Suppressor macrophage treated with lipopolysaccharide for 1 hour (primary cell): ENCODE measurements at places on chromosomes 2 and 18.
A peak's percentile ranks its signal among the peaks of the same experiment; 100 is the strongest.

DNA sequence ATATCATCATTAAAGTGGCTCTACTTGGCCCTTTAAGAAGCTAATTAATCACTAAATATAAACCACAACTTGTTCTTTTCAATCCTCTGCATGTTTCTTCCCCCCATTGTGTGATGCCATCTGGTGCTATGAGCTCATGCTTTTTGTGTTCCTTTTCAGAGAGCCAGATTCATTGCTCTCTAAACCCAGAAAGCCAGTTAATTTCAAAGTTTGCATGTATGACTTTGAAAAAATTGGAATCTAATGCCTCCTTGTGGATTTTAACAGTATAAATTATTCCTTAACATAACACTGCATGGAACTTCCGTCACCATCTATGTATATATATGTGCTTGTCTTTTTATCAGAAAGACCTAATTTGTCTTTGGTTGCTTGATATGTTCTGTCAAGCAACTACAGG lies 31.1 kb downstream of the TMEM178A start:
- peak; percentile 53 for DNase-seq

GRCh38 chr2:32715391-32715841 lies 87.6 kb downstream of the TTC27 start:
- DNase-seq = no peak

- no peak for DNase-seq
These were observed 86.8 kb upstream of the NEDD4L start for GRCh38 chr18:57957210-57957609.

DNA sequence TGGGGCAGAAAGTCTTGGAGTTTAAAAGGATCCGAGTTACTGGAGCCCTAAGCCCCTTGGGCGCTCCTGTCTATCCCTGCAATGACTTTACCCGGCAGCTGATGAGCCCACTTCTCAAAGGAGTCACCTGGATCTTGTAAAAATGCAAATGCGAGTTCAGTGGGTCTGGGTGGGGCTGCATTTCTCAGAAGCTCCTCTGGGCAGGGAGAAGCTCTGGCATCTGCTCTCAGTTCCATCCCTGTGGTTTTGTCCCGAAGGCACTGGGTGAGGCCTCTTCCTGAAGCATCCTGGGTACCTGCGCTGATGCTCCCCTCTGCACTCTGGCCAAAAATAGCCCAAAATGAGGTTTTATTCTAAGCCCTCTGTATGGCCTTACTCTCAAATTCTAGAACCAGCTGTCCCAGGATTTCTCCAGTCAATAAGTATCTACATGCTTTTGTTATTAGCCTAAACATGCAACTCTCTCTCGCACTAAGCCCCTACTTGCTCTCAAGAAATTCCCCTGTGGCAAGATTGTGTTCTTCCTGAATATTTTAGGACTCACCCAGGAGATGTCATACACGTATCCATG lies 167.8 kb upstream of the APCDD1 start:
- no peak for DNase-seq

- DNase-seq = no peak
These were observed 188.9 kb upstream of the RASGRP3 start for GRCh38 chr2:33287507-33288005.

- DNase-seq = no peak
These were observed 39.9 kb downstream of the SMAD4 start for GRCh38 chr18:51069885-51070284.

- no peak for DNase-seq
These were observed 90.5 kb upstream of the ITGA4 start for GRCh38 chr2:181366675-181367175.

DNA sequence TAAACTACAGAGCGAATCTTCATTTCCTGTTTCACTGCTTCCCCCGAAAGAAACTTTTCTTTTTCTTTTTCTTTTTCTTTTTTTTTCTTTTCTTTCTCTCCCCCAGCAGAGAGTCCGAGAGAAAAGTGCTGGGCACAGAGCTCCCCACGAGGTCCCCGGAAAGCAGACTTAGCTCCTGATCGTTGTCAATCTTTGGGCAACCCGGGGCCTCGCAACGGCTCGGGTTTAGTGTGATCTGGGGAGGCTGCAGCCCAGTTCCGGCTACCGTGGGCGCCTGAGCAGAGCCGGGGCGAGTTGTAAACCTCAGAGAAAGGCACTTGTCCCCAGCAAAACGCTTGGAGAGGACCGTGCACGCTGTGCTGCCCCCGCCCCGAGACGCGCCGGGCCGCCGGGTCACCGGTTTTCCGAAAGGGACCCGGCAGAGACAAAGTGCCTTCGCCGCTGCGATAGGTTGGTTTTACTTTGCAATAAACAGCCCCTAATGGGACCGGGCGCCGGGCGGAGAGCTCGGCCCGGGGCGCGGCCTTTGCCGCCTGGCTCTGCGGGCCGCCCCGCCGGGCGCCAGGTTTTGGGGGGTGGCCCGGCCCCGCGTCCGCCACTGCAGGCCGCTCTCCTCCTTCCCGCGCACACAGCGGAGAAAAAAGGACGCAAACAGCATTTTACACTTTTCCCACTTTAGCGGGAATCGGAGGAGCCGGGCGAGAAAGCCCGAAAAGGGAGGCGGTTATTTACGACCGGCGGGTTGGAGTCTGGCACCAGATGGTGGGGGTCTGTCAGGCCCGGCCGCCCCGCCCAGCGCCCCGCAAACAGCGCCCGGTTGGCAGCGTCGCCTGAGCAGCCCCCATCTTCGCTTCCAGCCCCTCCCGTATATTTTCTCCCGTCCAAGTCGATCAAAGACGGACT lies 136.0 kb downstream of the INSIG2 start:
- DNase-seq = peak; percentile 54

- peak; percentile 75 for DNase-seq
These were observed 87.1 kb downstream of the ITGB1BP1 start for GRCh38 chr2:9336241-9336575.

DNA sequence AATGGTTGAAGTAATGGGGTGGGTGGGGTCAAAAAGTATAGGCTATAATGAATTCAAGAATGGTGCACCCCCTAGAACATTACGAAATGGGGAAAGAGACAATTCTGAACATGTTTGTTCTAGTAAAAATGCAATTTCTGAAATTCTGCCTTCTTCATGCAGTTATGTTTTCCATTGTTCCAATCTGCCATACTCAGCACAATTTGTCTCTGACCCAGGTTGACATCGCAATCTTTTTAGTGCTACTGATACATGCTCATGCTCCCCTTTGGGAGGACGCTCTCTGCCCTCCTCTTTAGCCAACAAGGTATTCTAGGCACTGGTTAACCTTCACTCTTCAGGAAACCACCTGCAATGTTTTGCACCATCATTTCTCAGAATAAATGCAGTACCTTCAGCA lies 1303.9 kb upstream of the PIK3C3 start:
- DNase-seq = no peak

DNA sequence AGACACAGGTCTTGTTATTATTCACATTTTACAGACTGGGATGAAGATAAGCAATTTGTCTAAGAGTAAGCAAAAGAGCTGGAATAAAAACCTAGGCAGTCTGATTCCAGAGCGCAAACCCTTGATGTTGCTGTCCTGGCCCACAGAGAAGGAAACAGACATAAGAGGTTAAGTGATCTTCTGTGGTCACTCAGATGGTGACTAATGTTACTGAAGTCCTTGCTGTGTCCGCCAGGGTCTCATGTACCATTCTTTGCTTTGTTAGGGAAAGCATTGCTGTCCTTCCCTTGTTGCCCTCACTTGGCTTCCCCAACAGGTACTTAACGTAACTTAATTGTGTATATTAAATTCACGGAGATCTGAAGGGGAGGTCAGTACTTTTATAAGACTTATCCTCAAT lies 14.9 kb upstream of the FAP start:
- DNase-seq = peak; percentile 55

GRCh38 chr2:25228848-25229278 lies 60.5 kb upstream of the POMC start:
- DNase-seq = peak; percentile 86

GRCh38 chr2:644871-645270 lies 32.3 kb downstream of the TMEM18 start:
- DNase-seq = no peak

GRCh38 chr18:22551536-22552151 lies 133.9 kb upstream of the CTAGE1 start:
- DNase-seq = no peak

DNA sequence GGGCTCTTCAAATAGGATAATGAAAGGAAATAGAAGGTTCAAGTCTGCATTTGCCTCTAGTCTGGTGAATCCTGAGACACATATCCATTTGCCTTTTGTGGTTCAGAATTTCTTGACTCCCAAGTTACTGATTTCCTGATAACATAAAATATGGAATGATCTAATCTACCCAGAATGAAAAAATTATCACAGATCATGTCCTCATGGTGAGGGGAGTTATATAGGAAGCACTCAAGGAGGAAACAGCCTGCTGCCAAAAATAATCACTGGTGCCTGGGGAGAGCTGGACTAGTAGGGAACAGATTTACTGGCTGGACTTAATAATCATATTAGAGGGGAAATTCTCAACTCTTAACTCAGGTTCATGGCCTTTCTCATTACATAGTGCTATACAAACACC lies 95.5 kb upstream of the STK17B start:
- DNase-seq = no peak

GRCh38 chr18:59628995-59629394 lies 68.2 kb downstream of the CCBE1 start:
- no peak for DNase-seq

DNA sequence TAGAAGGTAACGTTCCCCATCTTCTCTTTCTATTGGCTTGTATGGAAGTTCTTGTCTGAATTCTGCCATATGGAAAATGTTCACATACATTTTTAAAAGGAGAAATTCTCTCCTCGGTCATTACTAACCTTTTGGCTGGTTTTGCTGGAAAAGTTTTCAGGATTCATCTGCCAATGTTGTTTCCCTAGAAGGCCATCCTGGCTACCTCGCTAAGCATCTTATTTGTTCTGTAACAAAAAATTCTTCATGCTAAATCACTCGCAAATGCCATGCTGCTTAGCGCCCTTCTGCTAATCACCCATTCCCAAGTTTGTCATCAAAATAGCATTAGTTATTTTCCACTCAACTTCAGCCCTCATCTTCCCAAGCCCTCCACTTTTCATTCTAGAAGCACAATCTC lies 262.0 kb downstream of the SLC8A1 start:
- no peak for DNase-seq

DNA sequence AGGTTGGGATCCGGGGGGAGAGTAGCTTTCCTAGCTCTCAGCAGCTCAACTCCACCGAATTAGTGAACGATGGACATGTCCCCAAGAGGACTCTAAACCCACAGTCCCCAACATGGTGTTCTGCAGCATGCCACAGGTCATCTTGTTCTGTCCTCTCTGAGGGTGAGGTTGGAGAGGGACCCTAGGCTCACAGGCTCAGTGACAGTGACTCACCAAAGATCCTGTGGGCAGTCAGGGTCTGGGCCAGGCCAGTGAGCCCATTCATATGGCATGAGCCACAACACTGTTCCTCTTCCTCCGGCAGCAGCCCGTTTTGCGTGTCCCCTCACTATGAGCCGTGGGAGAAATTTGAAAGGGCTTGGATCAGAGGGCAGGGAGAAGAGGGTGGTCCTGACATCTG lies 2.8 kb upstream of the SLC20A1 start:
- DNase-seq = peak; percentile 75

DNA sequence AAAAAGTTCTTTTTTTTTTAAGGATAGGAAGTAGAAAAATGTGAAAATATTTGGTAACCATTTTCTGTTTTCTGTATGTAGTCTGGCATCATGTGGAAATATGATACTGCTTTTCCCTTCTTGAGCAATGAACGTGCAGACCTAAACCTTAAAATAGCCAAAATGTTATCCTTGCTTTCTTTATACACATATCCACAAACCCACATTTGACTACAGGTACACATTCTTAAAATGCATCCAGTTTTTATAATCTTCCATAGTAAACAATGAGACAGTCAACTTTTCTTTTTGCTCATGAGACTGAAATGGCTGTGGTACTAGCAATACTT lies 90.9 kb downstream of the OSBPL6 start:
- no peak for DNase-seq

DNA sequence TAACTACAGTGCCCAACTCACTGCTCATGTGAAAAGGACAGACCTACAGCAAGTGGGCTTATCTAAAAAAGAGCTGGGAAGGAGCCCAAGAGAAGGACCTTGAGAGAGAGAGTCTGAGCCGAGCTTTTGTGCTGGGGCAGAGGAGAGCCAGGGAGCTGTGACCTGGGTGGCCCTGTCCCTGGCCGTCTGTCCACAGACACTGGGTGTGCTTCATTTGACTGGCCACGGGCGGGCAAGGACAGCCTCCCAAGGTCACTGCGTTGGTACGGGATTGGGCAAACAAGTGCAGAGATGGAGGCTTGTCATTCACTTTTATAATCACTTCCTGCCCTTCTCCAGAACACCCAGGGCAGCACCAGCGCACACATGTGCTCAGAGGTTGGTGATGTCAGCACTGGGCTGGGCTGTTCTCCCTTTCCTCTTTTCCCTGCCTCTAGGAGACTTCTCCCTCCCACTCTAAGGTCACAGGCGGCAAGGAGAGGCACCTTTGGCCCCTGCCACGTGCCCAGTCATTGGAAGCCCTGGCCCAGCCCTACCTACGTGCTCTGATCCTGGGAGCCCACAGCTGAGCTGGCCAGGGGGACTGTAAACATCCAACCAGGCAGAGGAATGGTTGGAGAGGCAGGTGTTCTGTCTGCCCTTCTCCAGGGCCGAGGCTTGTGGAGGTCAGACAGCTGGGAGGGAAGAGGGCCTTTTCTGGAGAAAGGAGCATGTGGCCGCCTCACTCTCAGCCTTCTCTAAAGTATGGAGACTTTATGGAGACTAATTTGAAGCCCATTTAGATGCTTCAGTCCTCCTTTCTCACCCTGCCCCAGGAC lies 6.4 kb upstream of the PSD4 start:
- peak; percentile 83 for DNase-seq

GRCh38 chr18:23181547-23181946 lies 46.3 kb downstream of the CABLES1 start:
- no peak for DNase-seq

- no peak for DNase-seq
These were observed 24.0 kb upstream of the COLEC12 start for GRCh38 chr18:524466-524865.
